ENCODE measurements at places on chromosomes 16 and 17.

GRCh38 chr16:1781758-1782407, 488 bp downstream of the SPSB3 start:
- DNase-seq = no peak

- no peak for DNase-seq
These were observed 36.7 kb downstream of the CCDC182 start for GRCh38 chr17:57708410-57708809.

GRCh38 chr17:77959926-77960521, 1.5 kb downstream of the TNRC6C start:
- DNase-seq = peak; percentile 54

GRCh38 chr16:59991171-59991570, 1257.1 kb upstream of the GOT2 start:
- no peak for DNase-seq

GRCh38 chr17:4806777-4807604, at the start of gene PLD2:
TSS of gene PLD2 (plus strand) at chr17:4807152. CDS start at chr17:4807773, 621 bp downstream.
- peak; percentile 73 for DNase-seq

Data from cerebellar cortex (tissue), 1 donor.